ENCODE measurements at places on chromosomes 2 and 18.

- no peak for DNase-seq
Measured at GRCh38 chr18:72180689-72181088, 363.5 kb downstream of the CBLN2 start.

- no peak for DNase-seq
Measured at GRCh38 chr2:194842871-194843270, 814.2 kb upstream of the SLC39A10 start.

DNA sequence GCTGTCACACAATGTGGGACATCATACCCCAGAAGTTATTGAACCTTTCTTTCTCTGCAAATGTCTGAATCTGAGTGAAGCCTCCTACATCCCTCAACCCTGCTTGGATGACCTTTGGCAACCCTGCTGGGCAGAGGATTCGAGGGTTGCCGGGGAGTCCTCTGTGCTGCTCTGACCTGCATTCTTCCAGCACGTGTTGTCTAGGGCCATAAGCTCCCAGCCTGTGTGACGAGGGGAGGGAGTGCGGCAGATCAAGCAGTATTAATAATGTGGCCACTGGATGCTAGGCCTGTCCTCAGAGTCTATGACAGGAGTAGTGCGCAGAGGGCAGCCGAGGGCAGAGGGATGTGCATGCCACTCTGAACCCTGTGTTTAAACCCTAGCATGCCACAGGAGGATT is 58.8 kb downstream of the RPL37A start:
- no peak for DNase-seq

DNA sequence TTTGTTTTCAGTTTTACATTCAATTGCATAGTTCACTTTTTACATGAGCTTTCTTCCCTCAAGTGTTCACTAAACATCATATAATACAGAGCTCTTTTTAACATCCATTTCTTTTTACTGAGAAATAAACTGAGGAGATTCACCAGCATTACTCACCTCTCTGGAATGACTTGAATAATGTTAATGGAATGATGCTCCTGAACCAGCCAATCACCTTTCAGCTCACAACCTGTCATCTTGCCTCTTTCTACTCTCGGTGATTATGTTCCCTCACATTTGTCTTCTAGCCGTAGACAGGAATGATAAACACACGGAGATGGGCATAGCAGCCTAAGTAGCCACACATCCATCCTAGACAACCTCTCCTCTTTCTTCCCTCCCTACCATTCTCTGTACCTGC is 301.7 kb downstream of the PAX3 start:
- no peak for DNase-seq

GRCh38 chr18:58258692-58259342 is 214.8 kb downstream of the NEDD4L start:
- no peak for DNase-seq

DNA sequence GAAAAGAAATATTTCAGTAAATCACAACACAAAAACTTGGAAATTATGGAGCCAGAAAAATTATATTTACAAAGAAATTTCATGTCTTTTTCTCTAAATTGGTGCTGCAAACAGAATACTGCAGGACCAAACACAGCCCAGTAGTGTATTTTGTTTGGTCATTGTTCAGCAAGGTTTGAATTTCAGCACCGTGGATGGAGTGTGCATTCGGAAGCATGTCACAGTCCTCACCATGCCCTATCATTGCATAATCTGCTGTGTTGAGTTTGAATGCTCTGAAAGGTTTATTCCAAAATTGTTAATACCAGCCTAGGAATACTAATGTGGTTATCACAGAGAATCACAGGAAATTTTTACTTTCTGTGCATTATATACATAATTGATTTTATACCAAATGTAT is 296.7 kb downstream of the METTL4 start:
- DNase-seq: no peak

DNA sequence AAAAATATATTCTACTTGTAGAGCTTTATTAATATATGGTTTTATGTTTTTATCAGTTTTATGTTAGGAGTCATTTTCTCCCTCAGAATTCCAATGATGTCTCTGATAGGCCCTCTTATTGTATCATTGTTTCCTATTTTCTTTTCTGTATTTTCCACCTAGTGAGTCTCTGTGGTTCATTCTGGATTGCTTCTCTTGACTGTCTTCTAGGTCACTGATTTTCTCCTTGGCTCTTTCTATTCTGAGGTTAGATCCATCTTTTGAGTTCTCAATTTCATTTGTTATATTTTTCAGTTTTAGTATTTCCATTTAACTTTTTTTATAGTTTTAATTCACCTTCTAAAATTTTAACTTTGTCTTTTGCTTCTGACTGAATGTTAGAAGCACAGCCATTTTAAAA is 37.6 kb downstream of the EIF5B start:
- no peak for DNase-seq

GRCh38 chr2:13813236-13813635 is 819.3 kb upstream of the LRATD1 start:
- DNase-seq: no peak

Data from CD4-positive, alpha-beta T cell treated with Interleukin-1 beta for 1 hour (primary cell).